ENCODE measurements at places on chromosomes 11 and 22.

DNA sequence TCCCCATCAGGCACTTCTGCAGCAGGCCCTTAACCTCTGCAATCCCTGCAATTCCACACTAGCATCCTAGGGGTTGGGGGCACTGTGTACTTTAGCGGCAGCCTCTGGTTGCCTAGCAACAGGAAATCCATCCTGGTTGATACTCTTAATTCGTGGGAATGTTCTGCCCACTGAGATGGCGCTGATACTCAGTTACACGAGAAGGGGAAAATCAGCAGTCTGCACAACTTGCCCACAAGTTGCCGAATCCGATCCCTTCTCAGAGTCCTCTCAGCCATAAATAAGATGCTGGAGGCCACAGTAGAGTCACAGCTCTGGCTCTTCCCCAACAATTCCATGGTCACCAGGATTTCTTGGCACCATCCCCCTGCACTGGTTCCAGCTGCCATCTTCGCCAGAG lies 57.6 kb upstream of the CRYBB3 start:
- DNase-seq = no peak

GRCh38 chr11:1785749-1786413 lies 22.2 kb upstream of the CTSD start:
- no peak for DNase-seq

DNA sequence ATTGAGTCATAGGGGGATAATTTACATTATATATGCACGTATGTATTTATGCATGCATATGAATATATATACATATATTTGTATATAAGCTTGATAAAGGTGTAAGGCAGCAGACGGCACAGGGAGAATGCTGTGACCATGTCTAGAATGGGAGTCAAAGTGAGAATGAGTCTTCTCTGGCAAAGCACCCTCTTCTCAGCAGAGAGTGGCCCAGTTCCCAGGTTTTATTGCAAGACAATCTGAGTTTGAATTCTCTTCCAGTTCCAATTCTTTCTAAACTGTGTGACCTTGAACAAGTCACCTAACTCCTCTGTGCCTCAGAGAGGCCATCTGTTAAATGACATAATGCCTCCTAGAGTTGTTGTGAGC lies 13.8 kb downstream of the EHF start:
- no peak for DNase-seq

GRCh38 chr11:27028561-27028965 lies 12.1 kb upstream of the BBOX1 start:
- no peak for DNase-seq

DNA sequence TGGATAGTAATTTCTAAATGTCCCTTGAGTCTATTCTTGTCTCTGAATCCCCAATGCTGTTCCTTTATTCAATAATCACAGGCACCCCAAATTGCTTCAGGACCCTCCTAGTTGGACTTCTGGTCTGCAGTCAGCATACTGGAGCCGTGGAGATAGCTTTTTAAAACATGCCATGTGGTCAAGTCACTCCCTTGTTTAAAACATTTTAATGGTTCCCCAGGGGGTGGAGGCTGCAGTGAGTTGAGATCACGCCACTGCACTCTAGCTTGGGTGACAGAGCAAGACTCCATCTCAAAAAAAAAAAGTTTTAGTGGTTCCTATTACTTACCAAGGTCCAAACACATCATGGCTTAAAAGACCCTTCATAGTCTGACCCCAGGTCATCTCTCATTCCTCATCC lies 220.3 kb downstream of the ADAMTS15 start:
- DNase-seq = no peak

GRCh38 chr22:30408388-30409102 lies 11.7 kb downstream of the SEC14L2 start:
- no peak for DNase-seq

DNA sequence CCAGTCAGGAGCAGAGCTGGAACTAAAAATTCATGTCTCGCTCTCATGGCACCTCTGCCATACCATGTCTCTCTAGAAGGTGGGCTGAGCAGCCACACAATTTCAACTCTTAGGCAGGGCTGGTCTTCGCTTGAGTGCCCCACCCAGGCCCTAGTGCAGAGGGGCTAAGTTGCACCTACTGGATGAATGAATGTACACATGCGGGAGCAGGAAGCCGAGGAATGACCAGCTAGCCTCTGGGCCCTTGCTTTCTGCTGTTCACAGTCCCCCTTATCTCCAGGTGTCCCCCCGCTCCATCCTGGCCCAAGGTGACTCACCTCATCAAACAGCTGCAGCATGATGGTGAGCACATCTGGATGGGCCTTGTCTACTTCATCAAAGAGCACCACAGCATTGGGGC lies 57.5 kb upstream of the PHOX2A start:
- no peak for DNase-seq
